IMR-90 (cell line): ENCODE measurements at places on chromosomes 11 and 22. TPM values are rescaled to one million over a fixed set of nuclear protein-coding genes. Genes with fewer than 3 reads are reported as not detected.

DNA sequence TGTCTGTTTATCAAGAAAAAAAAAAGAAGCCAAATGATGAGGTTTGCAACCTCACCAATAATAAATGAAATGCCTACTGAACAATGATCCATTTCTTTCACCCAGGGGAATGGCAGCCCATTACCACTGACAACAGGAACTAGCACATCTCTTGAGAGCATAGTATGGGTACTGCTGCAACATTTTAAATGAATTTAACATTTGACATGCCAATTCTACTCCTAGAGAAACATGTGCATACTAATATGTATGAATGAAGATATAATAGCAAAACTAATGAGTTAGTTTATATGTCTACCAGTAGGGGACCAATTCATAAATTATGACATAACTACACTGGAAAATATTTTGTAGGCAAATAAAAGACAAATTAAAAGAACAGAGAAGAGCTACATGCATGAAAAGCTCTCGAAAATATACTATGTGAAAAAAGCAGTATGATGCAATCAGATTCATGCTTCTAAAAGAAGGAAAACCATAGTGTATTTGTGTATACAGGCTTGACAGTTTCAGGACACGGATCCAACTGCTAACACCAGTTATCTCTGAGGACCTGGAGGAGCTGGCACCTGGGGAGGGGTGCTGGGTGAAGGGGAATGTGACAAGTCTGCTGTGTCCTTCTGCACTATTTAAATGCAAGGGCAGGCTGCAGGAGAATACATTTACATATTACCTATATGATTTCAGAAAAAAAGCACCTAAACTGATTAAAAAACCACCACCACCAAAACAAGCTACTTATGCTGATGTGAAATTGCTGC is 6.9 kb downstream of the SMCO4 start:
- no peak for DNase-seq

DNA sequence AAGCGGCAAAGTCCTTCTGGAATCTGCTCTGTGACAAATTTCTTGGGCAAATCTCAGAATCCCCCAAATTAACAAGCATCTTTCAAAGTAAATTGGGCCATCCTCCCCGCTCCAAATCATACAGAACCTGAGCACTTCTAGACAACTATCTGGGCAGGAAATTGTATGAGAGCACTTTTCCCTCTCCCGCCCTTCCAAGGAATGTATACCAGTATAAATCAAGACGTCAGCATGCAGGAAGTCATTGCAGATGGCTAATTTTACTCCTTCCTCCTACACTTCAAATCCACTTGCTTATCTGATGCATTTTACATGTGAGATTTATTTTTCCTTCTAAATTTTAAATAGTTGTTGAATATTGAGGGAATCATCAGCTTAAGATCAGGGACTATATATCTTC is 52.1 kb downstream of the NTM start:
- DNase-seq, result no peak

The CRYBB2 gene
- not detected in 2 replicates for total RNA-seq

DNA sequence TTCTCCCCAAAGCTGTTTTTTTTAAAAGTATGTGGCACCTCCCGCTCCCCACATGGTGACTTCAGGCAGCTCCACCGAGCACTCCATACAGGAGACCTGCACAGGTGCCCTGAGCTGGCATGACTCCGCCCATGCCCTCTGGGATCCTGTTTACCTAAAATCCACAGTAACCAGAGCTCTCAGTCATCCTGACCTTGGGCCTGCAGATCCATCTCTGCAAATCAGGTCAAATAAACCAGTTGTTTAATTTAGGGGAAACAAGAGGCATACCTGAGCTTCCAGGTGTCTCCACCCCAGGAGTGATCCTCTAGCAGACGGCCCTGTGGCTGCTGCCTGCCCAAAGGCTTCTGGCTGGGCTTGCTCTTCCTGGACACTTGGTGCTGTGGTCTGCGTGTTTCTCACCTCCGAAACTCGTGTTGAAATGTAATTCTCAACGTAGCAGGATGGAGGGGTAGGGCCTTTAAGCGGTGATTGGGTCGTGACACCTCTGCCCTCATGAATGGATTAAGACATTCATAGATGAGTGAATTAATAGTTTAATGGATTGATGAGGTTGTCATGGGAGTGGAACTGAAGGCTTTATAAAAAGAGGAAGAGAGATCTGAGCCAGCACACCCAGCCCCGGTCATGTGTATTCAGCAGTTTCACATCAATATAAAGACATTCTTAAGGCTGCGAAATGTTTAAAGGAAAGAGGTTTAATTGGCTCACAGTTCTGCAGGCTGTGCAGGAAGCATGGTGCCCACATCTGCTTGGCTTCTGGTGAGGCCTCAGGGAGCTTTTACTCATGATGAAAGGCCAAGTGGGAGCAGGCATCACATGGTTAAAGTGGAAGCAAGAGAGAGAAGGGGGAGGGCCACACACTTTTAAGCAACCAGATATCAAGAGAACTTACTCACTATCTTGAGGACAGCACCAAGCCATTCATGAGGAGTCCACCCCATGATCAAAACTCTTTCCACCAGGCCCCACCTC is 34.1 kb downstream of the LINC01488 start:
- no peak for DNase-seq

- peak; percentile 73 for DNase-seq
These were observed 41.0 kb downstream of the FDX1 start for GRCh38 chr11:110470716-110471115.

The CARD10 gene
- total RNA-seq, result 6.1 TPM in 2 replicates

DNA sequence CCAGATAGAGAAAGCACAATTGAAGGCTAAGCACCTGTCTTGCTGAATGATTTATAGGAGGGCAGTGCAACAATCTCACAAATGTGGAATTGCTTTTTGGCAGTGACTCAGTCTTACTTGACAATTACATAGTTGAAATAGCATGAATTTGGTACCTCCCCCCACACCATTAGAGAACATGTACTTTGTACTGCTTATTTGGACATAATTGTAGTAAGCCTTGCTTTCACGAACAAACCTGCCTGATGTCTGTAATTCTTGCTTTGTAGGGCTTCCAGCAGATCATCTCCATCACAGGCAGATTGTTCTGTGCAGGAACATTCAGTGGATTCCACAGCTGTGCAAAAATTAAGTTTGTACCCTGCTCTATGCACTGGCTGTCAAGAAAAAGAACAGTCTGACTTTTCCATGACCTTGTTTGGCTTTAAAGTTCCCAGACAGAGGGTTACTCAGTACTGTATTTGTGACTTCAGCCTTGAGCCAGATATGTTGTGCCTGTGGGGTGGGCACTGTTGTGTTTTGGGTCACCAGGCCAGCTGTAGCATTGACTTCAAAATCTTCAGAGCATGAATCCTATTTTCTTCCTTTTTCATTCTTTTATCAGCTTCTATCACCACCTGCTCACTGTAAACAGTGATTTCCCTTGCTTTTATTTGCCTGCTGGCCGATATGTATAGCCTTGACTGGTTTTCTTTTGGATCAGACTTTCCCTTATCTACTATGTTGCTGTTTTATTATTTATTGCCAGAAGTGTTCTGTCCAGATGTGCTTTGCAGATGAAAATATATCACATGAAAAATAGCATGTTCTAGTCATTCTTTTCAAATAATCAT is 941.0 kb upstream of the CHORDC1 start:
- DNase-seq, result peak; percentile 34

GRCh38 chr11:65595131-65595530 is 469 bp downstream of the KCNK7 start:
- DNase-seq, result no peak

DNA sequence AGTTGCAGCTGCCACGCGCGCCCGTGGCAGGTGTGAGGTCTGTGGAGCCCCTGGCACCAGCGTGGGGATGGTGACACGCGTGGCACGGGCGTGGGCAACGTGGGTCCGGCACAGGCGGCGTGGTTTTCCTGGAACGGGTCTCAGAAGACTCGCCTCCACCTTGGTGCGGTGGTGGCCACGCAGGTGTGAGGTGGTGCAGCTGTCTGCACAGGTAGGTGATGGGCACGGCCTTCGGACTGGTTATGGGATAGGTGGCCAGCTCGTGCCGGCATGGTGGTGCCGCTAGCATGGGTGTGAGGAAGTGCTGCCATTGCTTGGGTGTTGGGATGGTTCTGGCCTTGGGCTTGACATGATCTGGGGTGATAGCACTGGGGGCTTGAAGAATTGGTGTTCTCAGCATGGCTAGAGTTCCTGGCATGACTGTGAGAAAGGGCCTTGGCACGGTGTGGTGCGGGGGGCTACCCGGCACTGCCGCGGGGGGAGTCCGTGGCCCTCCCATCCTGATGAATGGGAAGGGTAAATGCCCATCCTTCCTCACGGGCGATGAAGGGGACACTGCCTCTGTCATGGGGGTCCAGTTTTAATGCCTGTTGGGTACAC is 531 bp downstream of the DAGLA start:
- no peak for DNase-seq

GRCh38 chr11:30919389-30920152 is 333.4 kb upstream of the MPPED2 start:
- DNase-seq, result peak; percentile 39

- DNase-seq, result no peak
These were observed 194.0 kb downstream of the FAM76B start for GRCh38 chr11:95595541-95595940.
